ENCODE measurements at places on chromosomes 6 and 20. TPM values are rescaled to one million over a fixed set of nuclear protein-coding genes. Genes with fewer than 3 reads are reported as not detected.

Gene BMP5
- 1.6 TPM for total RNA-seq

GRCh38 chr6:93139408-93140081, 279.8 kb downstream of the EPHA7 start:
- no peak for DNase-seq

- no peak for DNase-seq
Observed at GRCh38 chr20:13922241-13922640, 68.2 kb downstream of the SEL1L2 start.

DNA sequence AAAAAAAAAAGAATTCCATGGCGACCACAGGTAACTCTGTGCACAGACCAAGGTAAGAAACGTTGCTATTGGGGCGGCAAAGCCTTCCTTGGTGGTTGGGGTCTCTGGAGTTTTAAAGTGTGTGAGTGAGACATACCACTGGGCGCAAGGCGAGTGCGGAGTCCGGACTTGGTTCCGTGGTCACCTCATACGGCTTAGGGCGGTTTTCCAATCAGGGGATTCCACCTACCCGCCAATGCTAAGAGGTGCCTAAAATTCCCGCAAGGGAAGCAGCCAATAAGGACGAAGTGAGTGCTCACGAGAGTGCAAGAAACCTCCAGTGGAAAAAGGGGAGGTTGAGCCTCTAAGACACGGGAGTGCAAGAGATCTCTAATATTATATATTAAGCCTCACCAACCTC, 68.6 kb upstream of the PRSS16 start:
- no peak for DNase-seq

GRCh38 chr20:57408131-57408530, 16.9 kb downstream of the RBM38 start:
- DNase-seq, result no peak

All from SJSA1 (cell line).